Kidney (tissue), 22 donors: ENCODE measurements at places on chromosomes 13 and 19. TPM values are rescaled to one million over a fixed set of nuclear protein-coding genes. Genes with fewer than 3 reads are reported as not detected.

DNA sequence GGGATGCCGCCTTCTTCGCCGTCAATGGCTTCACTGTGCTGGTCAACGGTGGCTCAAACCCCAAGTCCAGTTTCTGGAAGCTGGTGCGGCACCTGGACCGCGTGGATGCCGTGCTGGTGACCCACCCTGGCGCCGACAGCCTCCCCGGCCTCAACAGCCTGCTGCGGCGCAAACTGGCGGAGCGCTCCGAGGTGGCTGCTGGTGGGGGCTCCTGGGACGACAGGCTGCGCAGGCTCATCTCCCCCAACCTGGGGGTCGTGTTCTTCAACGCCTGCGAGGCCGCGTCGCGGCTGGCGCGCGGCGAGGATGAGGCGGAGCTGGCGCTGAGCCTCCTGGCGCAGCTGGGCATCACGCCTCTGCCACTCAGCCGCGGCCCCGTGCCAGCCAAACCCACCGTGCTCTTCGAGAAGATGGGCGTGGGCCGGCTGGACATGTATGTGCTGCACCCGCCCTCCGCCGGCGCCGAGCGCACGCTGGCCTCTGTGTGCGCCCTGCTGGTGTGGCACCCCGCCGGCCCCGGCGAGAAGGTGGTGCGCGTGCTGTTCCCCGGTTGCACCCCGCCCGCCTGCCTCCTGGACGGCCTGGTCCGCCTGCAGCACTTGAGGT, 7.0 kb downstream of the MAP1S start:
- peaks cover 14% of the 10 kb centered on the region for H3K36me3 ChIP-seq
- no peak overlapping the region for H3K4me3 ChIP-seq

ZNF85 gene
- 7.6 TPM for total RNA-seq

DNA sequence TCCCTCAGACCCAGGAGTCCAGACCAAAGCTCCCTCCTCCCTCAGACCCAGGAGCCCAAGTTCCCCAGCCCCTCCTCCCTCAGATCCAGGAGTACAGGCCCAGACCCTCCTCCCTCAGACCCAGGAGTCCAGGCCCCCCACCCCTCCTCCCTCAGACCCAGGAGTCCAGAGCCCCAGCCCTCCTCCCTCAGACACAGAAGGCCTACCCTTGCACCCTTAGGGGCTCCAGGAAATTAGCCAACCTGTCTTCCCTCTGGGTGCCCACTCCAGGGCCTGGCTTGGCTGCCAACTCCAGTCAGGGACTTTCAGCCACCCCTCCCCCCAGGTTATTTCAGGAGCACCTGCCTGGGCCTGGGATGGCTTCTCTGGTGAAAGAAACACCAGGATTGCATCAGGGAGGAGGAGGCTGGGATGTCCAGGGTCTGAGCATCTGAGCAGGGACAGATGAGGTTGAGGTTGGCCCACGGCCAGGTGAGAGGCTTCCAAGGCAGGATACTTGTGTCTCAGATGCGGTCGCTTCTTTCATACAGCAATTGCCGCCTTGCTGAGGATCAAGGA, at the start of gene FGF21:
FGF21 (plus strand) TSS at position 441 of the 558 bp plus-strand sequence. CDS start 713 bp downstream, outside the sequence.
- H3K36me3 ChIP-seq = no peaks in the 10 kb centered on the region
- no peak within 1 kb of the TSS for H3K27ac ChIP-seq
- no peaks in the 10 kb centered on the region for H3K4me1 ChIP-seq
- H3K4me3 ChIP-seq = no peak within 1 kb of the TSS
- H3K27me3 ChIP-seq = peaks cover 3% of the 10 kb centered on the region
- no peak for DNase-seq

KIR2DL3 gene
- total RNA-seq = 0.25 TPM

DNA sequence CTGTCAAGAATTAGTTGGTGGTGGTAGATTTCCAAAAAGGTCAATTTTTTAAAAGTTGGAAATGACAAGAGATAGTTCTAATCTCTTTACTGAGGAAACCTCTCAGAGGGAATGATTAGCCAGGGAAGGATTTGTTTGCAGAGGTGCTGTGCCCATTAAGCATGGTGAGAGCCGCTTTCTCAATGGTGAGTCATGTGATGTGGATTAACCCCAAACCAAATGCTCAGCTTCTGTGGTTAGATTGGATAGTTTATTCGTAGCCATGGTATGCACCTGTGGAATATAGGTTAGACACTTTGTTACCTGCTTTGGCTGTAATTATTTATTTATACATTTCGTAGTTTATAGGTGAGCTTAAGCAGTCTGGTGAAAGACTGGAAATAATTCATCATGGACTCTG, 7.1 kb downstream of the HNRNPM start:
- no peak for DNase-seq
- no peaks in the 10 kb centered on the region for H3K27me3 ChIP-seq
- H3K4me3 ChIP-seq = peak overlapping the region; percentile 4
- peaks cover 29% of the 10 kb centered on the region for H3K36me3 ChIP-seq
- peak overlapping the region; percentile 17 for H3K27ac ChIP-seq

ZNF667 gene
- 8.5 TPM for total RNA-seq

- peak; percentile 82 for DNase-seq
- no peak overlapping the region for H3K27ac ChIP-seq
- no peaks in the 10 kb centered on the region for H3K36me3 ChIP-seq
- H3K4me1 ChIP-seq = no peaks in the 10 kb centered on the region
These were observed 5.3 kb downstream of the TMPRSS9 start for GRCh38 chr19:2365201-2365970.

RFPL4A gene
- total RNA-seq = 0.41 TPM

TNFSF9 gene
- total RNA-seq = 1.1 TPM

DNA sequence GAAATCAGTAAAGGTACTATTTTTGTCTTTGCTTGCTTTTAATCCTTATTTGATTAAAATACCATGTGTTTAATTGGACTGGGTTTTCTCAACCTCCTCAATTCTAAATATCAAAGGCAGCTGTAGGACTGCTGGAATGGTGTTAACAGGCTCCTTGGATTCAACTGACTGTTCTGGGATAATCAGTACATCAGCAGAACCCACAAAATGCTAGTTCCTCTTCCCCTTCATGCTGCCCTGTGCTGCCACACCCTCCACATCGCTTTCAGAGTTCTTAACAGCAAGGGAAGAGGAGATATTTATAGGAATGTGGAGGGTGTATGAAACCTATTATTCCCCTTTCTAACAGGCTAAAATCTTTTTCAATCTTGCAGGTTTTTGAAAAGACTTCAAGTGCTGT, 82.4 kb downstream of the KCTD12 start:
- H3K27ac ChIP-seq = no peak overlapping the region
- no peaks in the 10 kb centered on the region for H3K36me3 ChIP-seq
- no peaks in the 10 kb centered on the region for H3K27me3 ChIP-seq

PLA2G4C gene
- 16.5 TPM for total RNA-seq

ALG11 gene
- 39.5 TPM for total RNA-seq

ZNF540 gene
- 8.4 TPM for total RNA-seq

PDX1 gene
- total RNA-seq = not detected

- no peaks in the 10 kb centered on the region for H3K27me3 ChIP-seq
- no peak for DNase-seq
- H3K27ac ChIP-seq = no peak overlapping the region
These were observed 32.4 kb upstream of the CEACAM21 start for GRCh38 chr19:41543582-41543981.

GRCh38 chr19:46186717-46187101, 38.7 kb downstream of the IGFL2 start:
- H3K27me3 ChIP-seq = no peaks in the 10 kb centered on the region
- H3K36me3 ChIP-seq = no peaks in the 10 kb centered on the region
- no peaks in the 10 kb centered on the region for H3K4me1 ChIP-seq

DNA sequence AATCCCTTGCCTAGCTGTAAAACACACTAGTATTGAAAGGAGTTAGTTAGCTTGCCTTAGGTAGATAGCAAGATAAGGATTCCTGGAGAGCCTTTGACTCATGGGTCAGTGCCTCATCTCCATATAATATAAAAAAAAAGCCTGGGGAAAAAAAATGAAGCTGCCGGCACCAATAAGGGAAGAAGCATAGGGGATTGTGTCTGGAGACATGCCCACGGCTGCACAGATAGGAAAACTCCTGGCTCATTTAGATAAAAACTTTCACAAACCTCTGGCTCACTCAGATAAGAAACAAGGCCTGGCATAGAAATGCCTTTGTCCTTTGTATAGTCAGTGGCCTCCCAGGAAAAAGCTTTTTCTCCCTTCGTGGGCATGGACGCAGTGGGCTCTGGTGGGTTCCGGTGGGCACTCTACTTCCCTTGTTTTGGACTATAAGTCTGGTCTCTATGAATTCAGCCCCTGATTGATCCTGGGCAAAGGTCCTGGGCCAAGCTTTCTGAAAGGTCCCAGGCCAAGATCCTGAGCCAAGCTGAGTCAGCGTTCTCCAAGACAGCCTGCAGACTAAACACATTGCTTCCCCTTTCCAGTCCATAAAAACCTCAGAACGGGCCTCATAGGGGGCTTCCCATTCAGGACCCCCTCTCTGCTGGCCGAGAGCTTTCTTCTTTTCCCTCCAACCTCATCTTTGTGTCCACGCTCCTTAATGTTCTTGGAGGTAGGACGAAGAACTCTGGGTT, 4.9 kb upstream of the OR7A17 start:
- no peaks in the 10 kb centered on the region for H3K36me3 ChIP-seq
- no peaks in the 10 kb centered on the region for H3K4me1 ChIP-seq
- DNase-seq = no peak
- no peak overlapping the region for H3K4me3 ChIP-seq

TINCR gene
- 0.94 TPM for total RNA-seq
